Tibial artery (tissue), 4 donors: ENCODE measurements at places on chromosomes 3 and 15.

DNA sequence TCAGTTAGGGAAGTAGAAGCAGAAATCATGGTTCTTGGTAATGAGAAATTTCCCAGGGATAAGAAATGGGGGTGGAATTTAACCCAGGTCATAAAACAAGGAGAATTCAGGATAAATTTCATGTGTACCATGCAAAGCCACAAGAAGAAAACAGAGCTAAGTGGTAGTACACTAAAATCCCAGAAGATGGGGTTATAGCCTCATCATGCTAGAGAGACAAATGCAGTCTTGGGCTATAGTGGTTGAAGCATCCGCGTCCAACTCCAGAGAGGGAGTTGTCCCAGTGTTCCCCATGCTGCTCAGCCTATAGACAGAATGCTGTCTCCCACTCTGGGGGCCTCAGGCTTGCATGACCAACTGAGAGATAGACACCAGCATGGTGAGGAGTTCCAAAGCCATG is 36.2 kb upstream of the CLRN1 start:
- no peak for DNase-seq
- no peaks in the 10 kb centered on the region for H3K36me3 ChIP-seq

GRCh38 chr3:11784971-11785377 is 61.7 kb downstream of the TAMM41 start:
- no peaks in the 10 kb centered on the region for H3K27me3 ChIP-seq
- H3K36me3 ChIP-seq: peaks cover 31% of the 10 kb centered on the region
- DNase-seq: no peak
- no peaks in the 10 kb centered on the region for H3K4me1 ChIP-seq
- H3K27ac ChIP-seq: no peak overlapping the region

- DNase-seq: no peak
- H3K27me3 ChIP-seq: no peaks in the 10 kb centered on the region
- H3K27ac ChIP-seq: no peak overlapping the region
- no peaks in the 10 kb centered on the region for H3K4me1 ChIP-seq
- H3K4me3 ChIP-seq: no peak overlapping the region
Observed at GRCh38 chr3:197775317-197775716, 15.7 kb upstream of the LRCH3 start.

GRCh38 chr3:129161860-129162271 is 1.0 kb upstream of the ISY1 start:
- peaks cover 18% of the 10 kb centered on the region for H3K4me1 ChIP-seq
- H3K36me3 ChIP-seq: peaks cover 37% of the 10 kb centered on the region
- H3K4me3 ChIP-seq: peak overlapping the region; percentile 95
- H3K27ac ChIP-seq: peak overlapping the region; percentile 88

DNA sequence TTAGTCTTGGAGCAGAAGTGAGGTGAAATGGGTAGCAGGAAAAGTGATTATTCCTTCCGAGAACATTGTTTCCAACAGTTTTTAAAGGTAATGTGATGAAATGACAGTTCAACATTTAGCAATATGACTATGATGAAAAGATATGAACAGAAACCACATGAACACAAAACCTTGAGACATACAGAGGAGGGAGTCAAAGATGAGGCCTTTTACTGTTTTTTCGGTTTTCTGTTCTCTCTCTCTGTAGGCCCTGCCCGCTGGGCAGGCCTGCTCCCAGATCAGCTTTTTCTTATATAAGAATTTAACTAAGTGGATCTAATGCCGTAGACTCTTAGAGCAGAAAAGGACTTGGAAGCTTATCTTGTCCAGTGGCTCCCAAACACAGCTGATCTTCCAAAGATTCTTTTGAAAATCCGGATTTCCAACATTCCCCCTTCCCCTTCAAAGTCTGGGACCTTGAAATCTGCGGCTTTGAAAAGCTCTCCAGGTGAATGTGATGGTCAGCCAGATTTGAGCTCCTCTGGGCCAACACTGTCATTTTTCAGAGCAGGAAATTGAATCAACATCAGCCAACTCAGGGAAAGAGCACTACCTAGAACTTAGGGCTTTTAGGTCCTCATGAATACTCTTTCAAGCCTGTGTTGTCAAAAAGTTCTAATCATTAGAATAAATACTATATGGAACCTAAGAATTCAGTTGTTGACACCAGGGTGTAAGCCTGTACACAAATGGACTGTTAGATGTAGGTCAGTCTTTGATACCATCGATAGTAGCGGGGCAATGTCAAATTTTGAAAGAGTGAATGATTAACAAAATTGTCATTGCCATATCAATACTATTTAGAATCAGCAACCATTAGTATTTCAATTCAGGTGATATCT is 372.7 kb downstream of the SHQ1 start:
- DNase-seq: no peak
- no peaks in the 10 kb centered on the region for H3K36me3 ChIP-seq
- no peaks in the 10 kb centered on the region for H3K4me1 ChIP-seq
- H3K27me3 ChIP-seq: no peaks in the 10 kb centered on the region

DNA sequence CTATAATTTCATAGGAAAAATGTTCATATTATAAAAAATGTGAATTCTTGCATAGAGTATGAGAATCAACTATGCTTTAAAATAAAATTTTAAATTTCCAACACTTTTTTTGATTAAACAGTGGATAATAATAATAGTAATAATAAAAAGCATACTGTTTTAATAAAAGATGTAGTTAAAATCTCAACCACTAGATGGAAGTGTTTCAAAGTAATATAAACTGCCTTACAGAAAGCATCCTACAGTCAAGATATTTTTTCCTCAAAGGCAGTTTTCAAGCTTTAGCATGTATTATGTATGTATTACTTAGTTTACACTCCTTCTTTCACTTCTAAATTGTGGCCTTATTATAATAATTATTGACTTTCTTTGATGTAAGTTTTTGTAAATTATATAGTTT is 217.5 kb downstream of the CHL1 start:
- no peaks in the 10 kb centered on the region for H3K36me3 ChIP-seq
- no peak overlapping the region for H3K4me3 ChIP-seq
- H3K27me3 ChIP-seq: no peaks in the 10 kb centered on the region
- H3K27ac ChIP-seq: no peak overlapping the region

- peaks cover 45% of the 10 kb centered on the region for H3K4me1 ChIP-seq
- H3K36me3 ChIP-seq: no peaks in the 10 kb centered on the region
- no peaks in the 10 kb centered on the region for H3K27me3 ChIP-seq
- DNase-seq: peak; percentile 90
Observed at GRCh38 chr3:73520931-73521461, 103.7 kb downstream of the PDZRN3 start.

DNA sequence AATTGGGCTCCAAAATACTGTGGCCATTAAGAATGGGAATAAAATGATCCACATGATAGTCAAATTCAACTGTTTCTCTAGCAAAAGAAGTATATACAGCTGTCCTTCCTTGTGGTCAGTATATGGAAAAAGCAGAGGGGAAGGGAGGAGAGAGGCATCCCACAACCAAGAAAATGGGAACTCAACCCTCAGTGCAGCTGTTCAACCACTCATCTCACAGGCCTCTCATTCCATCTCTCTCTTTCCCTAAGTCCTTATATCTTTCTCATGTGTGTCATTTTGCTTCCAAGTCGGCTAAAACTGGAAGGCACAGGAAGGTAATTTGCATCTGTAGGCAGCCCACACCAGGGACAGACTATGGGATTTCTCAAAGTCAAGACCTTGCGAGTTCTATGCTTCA is 27.5 kb downstream of the AVEN start:
- DNase-seq: no peak
- H3K36me3 ChIP-seq: no peaks in the 10 kb centered on the region
- H3K4me3 ChIP-seq: no peak overlapping the region
- H3K27me3 ChIP-seq: no peaks in the 10 kb centered on the region

DNA sequence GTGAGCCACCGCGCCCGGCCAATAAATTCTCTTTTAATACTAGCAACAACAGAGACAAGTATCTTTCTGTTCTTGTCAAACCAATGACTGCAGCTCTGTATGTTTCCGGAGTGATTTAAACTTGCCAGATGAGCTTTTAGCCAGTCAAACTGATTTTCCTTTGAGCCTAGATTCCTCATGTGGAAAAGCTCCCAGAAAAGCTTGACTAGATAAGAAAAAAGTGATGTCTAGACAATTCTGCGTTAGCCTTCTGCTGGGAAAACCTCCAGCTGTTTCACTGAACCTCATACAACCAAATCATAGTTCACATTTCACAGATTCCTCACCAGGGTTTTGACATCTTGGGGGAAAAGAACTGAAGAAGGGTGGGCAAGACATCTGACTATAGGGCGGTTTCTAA is 78.6 kb downstream of the MAGI1 start:
- no peak for DNase-seq
- peaks cover 16% of the 10 kb centered on the region for H3K4me1 ChIP-seq
- no peak overlapping the region for H3K4me3 ChIP-seq
- H3K36me3 ChIP-seq: no peaks in the 10 kb centered on the region
- H3K27me3 ChIP-seq: no peaks in the 10 kb centered on the region

GRCh38 chr15:101293122-101293521 is 1.9 kb downstream of the SNRPA1 start:
- no peak for DNase-seq
- H3K4me1 ChIP-seq: peaks cover 27% of the 10 kb centered on the region
- H3K27ac ChIP-seq: no peak overlapping the region
- peak overlapping the region; percentile 79 for H3K4me3 ChIP-seq

GRCh38 chr3:99418709-99419108 is 219.7 kb upstream of the COL8A1 start:
- no peak for DNase-seq
- H3K27ac ChIP-seq: peak overlapping the region; percentile 73
- H3K27me3 ChIP-seq: no peaks in the 10 kb centered on the region
- H3K4me1 ChIP-seq: peaks cover 14% of the 10 kb centered on the region
- H3K36me3 ChIP-seq: no peaks in the 10 kb centered on the region
- H3K4me3 ChIP-seq: no peak overlapping the region

DNA sequence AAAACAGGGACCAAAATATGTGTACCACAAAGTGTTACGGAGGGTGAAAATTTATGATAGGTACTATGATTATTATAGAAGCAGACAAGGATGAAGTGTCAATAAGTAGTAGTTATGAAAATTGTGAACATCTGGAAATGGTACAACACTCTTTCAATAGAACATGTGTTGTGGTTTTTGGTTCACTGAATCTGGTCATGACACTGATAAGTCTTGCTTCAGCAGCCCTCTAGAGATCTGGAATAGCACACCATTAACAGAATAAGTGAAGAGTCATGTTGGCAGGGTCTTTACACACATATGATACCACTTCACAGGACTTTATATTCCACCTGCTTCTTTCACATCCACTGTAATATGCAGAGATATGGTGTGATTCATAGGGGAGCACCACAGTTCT is 985.2 kb upstream of the SEMA6D start:
- H3K27ac ChIP-seq: no peak overlapping the region
- H3K4me3 ChIP-seq: no peak overlapping the region
- H3K27me3 ChIP-seq: no peaks in the 10 kb centered on the region
- no peaks in the 10 kb centered on the region for H3K4me1 ChIP-seq
- DNase-seq: no peak

DNA sequence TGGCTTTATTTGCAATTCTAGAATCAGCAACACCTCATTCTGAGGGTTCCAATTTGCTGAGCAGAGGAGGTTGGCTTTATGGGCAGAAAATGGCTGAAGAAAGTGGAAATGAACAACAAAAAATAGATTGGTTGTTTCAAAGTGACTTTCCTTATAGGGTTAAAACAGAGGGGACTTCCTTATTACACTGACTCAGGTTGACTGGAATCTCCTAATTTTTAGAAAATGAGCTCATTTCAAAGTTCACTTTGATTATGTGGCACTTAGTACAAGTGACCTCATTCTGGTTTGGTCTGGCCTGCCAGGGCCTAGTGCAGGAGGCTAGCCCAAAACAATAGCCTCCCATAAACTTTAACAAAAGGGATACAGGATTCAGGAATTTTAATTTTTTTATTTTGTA is 41.4 kb downstream of the NFKBIZ start:
- no peaks in the 10 kb centered on the region for H3K36me3 ChIP-seq
- H3K27me3 ChIP-seq: no peaks in the 10 kb centered on the region
- H3K4me3 ChIP-seq: no peak overlapping the region
- no peak overlapping the region for H3K27ac ChIP-seq
- no peaks in the 10 kb centered on the region for H3K4me1 ChIP-seq

DNA sequence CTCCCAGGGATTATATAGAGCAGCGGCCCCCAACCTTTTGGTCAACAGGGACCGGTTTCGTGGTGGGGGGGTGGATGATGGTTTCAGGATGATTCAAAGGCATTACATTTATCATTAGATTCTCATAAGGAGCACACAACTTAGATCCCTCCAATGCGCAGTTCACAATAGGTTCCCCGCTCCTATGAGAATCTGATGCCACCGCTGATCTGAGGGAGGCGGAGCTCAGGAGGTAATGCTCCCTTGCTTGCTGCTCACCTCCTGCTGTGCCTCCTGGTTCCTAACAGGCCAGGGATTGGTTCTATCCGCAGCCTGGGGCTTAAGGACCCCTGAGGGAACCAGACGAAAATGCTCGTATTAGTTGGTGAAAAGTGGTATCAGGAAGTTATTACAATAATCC is 1.3 kb upstream of the HACD2 start:
- peak overlapping the region; percentile 94 for H3K27ac ChIP-seq
- H3K4me3 ChIP-seq: peak overlapping the region; percentile 100
- no peaks in the 10 kb centered on the region for H3K27me3 ChIP-seq
- no peak for DNase-seq

DNA sequence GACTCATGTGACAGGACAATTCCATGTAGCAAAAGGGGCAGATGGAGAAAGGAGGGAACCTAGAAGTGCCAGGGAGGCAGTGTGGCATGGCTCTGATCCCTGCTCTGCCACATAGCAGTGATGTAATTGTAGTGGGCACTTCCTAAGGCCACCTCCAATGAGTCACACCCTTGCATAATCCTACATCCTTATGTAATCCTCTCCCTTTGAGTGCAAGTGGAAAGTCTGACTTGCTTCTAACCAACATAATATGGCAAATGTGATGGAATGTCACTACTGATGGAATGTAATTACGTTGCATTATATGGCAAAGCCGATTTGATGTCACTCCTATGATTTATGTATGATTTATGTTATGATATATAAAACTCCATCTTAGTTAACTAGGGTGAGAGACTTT is 72.9 kb upstream of the ATP2C1 start:
- H3K27me3 ChIP-seq: no peaks in the 10 kb centered on the region
- H3K36me3 ChIP-seq: no peaks in the 10 kb centered on the region
- H3K4me1 ChIP-seq: no peaks in the 10 kb centered on the region
- no peak overlapping the region for H3K27ac ChIP-seq
- no peak overlapping the region for H3K4me3 ChIP-seq
- DNase-seq: no peak

DNA sequence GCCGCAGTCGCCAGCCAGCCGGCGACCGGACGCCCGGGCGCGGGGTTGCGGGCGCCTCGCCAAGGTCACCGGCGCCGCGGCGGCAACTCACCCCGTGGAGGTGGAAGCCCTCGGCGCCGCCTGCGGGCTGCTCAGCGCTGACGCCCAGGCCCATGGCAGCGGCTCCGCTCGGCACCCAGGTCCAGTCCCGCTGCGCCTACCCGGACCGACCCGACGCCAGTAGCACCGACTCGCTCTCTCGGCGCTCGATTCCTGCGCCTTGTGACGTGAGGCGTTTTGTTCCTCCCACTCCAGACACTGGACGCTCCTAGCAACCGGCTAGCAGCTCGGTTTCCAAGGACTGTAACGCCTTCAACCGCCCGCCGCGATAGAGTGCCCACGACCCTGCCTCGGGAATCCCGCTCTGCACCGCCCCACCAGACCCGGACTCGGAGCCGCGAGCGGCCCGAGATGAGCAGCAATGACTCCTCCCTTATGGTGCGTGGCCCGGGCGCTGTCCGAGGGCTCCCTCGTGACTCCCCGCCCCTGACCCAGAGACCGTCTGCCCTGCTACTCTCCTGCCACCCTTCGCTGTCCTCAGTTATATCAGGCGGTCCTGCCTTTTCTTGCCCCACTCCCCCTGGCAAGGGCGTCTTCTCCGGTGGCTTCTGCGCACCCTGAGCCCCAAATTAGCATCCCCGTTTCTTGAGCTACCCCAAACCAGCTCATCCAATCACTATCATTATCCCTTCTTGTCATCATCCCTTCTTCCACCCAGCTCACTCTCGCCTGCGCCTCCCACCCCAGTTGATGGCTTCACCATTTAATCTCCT is at the start of the genes GORASP1 and TTC21A:
TSS of gene GORASP1 (minus strand) at position 240 of the 812 bp plus-strand sequence. CDS start at position 154, 86 bp downstream.
TSS of gene TTC21A (plus strand) at position 293 of the 812 bp plus-strand sequence. CDS start at position 451, 158 bp downstream.
- H3K27me3 ChIP-seq: no peaks in the 10 kb centered on the region
- H3K4me3 ChIP-seq: peak within 1 kb of the TSS; percentile 79
